ENCODE measurements at places on chromosomes 2 and 18.

DNA sequence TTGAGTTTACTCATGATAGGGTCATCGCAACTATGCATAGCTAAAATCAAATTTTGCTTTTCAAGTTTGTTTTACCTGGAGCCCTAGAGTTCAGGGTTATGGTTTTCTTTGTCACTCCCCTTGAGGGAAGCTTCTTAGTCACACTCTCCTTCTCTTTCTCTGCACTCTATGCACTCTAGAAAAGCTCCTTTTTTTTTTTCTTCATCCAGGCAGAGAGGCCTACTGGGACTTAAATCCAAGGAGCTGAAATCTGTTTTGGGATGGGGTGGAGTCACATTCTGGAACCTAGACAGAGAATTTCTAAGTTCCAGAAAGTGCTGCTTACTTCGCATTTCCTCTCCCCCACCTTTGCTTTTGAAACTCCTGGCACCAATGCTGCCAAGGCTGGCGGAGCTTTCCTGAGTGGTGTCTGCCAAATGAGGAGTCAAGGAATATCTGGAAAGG, 19.1 kb upstream of the IL18R1 start:
- DNase-seq, result no peak

GRCh38 chr2:28970464-28971160, 10.5 kb upstream of the TOGARAM2 start:
- DNase-seq, result no peak

DNA sequence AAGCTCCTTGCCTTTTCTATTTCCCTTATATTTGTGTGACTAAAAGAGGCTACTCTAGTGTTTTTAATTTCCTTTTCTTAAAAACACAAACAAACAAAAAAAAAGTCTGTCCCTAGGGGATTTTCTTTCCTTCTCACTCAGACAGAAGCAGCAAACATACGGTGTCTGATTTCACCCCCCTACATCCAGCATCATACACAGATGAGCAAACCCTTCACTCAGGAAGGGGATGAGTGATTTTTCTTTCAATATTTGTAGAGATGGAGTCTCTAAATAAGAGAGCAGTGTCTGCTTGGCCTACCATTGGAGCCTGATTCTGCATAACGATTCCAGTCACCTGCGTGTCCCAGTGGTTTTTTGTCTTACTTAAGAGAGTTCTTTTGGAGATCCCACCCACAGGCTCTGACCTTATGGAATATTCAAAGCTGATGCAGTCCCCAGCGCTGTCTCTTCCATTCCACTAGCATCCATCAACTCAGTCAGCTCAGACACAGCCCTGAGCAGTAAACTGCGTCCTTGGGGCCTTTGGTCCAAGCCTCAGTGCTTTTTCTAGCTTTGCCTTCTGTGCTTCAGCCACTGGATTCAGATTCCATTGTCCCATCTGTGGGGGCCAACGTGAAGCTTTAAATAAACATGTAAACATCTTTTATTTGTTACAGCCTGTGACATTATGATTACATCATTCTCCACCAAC, 52.6 kb upstream of the TPO start:
- no peak for DNase-seq

GRCh38 chr2:223526106-223526505, 76.1 kb downstream of the SCG2 start:
- DNase-seq, result no peak

GRCh38 chr18:36522509-36522908, 225.0 kb downstream of the FHOD3 start:
- no peak for DNase-seq

DNA sequence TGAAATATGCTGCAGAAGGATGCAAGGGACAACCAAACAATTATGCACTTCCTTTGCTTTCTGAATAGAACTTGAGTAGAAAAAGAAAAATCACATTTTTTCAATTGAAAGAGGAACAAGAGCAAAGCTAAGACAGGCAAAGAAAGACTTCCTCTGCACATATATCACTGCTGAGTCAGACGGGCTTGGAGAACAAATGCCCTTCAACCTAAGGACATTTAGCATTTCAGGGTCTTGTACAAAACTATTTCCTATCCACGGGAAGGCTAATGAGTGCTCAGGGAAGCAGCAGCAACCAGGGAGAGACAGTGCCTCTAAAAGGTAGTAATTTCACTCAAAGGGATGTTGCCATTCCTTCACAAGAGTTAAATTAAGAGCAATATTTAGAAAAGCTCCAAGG, 570.0 kb upstream of the GCFC2 start:
- no peak for DNase-seq

DNA sequence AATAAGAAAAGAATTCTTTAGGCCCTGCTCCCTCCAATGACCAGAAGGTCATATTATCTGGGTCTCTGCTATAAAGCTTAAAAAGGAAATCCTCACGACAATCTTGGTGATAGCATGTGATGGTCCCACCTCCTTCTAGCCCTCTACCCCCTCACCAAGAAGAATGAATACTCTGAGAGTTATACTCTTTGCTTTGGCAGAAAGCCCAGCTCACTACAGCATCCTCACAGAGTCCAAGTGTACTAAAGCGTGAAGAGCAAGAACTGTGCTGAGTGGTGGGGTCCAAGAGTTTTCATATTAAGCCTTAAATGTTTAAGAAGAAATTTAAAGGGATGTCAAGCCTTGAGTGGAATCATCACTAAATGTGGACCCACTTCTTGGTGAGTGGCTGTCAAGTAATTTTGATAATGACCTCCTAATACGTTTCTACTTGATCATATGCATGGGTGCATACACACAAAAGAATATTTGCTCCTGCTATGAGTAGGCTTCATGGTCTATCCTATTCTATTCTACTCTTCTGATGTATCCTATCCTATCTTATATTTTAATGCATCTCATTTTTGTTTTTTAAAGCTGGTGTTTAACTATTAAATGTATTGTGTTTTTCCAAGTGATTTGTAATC, 16.5 kb upstream of the SERPINB7 start:
- no peak for DNase-seq

DNA sequence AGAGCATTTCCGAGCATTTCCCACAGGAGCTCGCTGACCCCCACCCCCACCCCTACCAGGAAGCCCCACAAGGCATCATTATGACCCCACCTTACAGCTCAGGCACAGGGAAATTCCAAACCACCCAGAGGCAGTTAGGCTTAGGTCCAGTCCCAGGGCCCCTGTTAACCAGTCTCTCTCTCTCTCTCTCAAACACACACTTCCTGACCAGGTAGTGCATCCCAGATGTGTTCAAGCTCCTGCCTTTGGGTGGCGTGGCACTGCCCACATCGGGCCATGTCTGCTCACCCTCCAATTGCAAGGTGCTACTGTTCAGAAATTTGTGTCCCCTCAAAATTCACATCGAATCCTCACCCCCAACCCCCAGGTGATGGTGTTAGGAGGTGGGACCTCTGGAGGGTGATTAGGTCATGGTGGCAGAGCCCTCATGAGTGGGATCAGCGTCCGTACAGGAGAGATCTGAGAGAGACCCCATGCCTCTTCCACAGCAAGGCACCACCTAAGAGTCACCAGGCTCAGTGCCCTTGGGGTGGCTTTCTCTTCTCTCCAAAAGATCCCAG, 8.8 kb downstream of the COPS9 start:
- peak; percentile 12 for DNase-seq

DNA sequence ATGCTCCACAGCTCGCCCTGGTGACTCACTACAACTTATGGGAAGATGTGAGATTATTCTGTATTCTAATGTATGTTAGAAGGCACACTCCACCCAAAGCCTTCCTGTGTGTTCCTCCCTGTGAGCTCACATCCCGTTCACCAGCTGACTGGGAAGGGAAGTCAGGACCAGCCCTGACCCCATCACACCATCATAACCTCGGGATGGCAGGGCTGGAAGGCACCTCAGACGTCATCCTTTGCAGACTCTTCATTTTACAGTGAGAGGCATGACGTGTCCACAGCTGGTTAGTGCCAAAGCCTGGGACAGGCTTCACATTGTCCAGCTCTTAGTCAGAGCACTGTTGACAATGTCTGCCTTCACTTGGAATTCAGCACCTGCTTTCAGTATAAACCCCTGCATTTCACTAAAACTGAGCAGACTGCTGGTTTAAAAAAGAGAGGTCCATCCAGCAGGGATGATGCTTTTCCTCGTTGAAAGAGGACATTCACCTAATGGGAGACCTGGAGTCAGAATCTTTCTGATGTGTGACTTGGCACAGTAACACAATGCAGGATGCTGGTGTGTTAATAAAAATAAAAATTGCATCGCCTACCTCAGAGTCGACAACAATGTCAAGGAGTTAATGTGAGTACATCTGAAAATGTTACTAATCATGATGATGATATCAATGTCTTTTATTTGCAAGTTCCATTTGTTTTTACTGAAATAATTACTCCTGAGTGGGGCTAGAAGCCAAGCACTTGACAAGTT, 418.0 kb upstream of the TNP1 start:
- no peak for DNase-seq

DNA sequence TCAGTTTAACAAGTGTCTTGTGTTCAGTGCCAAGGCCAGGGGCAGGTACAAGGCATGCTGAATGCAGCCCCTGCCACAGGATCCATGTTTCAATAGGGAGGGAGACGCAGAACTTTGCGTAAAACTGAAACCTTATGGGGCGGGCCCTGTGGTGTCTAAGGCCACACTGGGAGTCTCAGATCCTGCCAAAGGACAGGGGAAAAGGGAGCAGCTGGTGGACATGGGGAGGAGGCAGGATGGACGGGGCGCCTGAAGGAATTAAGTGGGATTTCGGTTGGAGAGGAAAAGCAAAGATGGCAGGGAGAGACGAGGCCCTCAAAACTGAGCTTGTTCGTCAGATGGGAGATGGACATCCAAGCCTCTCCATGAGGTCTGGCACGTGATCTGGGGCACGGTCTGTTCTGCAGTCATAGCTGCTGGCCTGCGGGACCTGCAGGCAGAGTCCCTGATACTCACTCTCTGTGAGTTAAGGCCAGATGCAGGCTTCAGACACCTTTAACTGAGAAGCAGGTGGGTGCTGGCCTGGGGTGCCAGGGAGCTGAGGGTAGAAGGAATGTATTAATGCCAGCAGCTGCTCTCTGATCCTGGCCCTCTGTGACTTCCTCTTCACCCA, 48.8 kb downstream of the TCF7L1 start:
- no peak for DNase-seq

- no peak for DNase-seq
These were observed 901.3 kb upstream of the CDH2 start for GRCh38 chr18:29078273-29078672.

- peak; percentile 56 for DNase-seq
These were observed 105.9 kb upstream of the CREB1 start for GRCh38 chr2:207423886-207424285.

DNA sequence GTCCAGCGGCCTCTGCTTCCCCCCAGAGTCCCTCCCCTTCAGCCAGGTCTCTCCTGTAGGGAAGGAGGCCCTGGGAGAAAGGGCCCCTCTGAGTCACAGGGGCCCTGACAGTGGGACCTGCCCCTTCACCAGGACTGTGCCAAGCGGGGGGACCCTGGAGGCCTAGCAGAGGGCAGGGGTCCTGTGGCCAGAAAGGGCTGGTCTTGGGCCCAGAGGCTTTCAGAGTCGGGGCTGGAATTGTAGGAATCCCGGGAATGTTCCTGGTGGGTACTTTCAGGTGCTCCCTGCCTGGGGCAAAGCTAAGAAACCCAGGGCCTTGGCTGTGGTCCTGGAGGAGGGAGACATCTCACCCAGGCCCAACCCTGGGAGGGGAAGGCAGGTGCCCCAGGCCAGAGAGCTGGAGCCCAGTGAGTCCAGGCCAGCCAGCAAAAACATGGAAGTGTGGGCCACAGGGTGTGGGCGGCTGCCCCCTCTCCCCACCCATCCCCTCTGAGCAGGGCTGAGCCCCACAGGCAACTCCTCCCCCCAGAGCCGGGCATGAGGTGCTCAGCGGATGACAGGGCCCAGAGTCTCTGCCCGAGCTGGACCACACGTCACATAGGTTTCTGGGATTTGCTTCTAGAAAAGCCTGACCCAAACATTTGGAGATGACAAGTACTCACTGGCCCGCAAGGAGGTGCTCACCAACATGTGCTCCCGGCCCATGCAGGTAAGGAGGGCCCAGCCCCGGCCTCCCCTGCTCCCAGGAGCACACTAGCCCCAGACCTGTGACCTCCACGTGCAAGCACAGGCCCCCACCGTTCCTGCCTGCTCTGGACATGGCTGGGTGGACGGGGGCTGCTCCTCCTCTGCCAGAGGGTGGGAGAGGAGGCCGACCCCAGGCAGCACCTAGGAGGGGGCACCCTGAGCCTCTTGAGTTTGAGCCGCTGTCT, 48.2 kb upstream of the ALPP start:
- DNase-seq, result no peak
